ENCODE measurements at places on chromosomes 11 and 22.

DNA sequence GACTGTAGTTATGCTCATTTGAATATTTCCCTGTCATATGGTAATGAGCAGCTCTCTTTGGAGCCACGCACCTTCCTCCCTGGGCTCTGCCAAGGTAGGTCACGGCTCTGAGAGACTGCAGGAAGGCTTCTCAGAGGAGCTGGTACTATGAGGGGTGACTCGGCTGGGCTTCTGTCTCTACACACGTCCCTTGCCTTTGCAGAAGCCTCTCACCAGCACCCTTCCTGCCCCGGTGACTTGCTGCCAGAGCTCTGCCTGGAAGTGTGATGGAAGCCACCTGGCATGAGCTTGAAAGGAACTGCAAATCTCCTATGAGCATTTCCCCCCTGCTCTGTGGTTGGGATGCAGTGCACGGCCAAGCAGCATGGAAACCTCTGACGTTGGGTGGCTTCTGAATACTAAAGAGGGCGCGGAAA is 74.2 kb downstream of the KIRREL3 start:
- no peaks in the 10 kb centered on the region for H3K27me3 ChIP-seq
- no peaks in the 10 kb centered on the region for H3K36me3 ChIP-seq
- no peak overlapping the region for H3K4me3 ChIP-seq
- no peak for DNase-seq

- DNase-seq: peak; percentile 88
- no peaks in the 10 kb centered on the region for H3K27me3 ChIP-seq
- peak overlapping the region; percentile 54 for H3K4me3 ChIP-seq
- peaks cover 13% of the 10 kb centered on the region for H3K4me1 ChIP-seq
- H3K27ac ChIP-seq: no peak overlapping the region
These were observed 69.1 kb downstream of the NAT10 start for GRCh38 chr11:34174412-34175041.

- DNase-seq: no peak
- H3K36me3 ChIP-seq: peaks cover 3% of the 10 kb centered on the region
- H3K4me3 ChIP-seq: no peak overlapping the region
- H3K27me3 ChIP-seq: peaks cover 6% of the 10 kb centered on the region
- peaks cover 26% of the 10 kb centered on the region for H3K4me1 ChIP-seq
These were observed 17.5 kb downstream of the PLEKHB1 start for GRCh38 chr11:73663604-73664495.

DNA sequence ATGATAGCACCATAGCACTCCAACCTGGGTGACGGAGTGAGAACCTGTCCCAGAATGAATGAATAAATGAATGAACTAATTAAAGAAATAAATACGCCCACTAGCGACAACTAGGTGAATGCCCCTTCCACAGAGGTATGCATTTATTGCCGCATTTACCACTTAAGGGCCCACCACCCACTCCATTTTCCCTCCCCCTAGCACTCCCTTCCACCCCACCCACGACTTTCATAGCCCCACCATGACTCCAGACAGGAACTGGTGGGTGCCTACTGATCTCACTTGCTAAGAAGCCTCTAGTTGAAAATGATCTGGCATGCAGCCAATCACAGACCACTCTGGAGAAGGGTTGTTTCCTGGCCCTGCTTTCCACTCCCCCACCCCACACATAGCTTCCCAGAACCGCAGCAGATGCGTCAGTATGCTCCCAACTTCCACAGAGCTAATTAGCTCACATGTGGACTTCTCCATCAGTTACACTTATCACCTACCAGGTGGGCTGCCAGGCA is 167.6 kb downstream of the WT1 start:
- peaks cover 3% of the 10 kb centered on the region for H3K36me3 ChIP-seq
- H3K27me3 ChIP-seq: no peaks in the 10 kb centered on the region
- no peak for DNase-seq
- no peak overlapping the region for H3K27ac ChIP-seq
- no peak overlapping the region for H3K4me3 ChIP-seq

GRCh38 chr11:102423936-102424335 is 28.6 kb downstream of the TMEM123 start:
- H3K27me3 ChIP-seq: no peaks in the 10 kb centered on the region
- DNase-seq: no peak
- H3K27ac ChIP-seq: no peak overlapping the region
- peaks cover 58% of the 10 kb centered on the region for H3K4me1 ChIP-seq
- H3K36me3 ChIP-seq: peaks cover 7% of the 10 kb centered on the region

DNA sequence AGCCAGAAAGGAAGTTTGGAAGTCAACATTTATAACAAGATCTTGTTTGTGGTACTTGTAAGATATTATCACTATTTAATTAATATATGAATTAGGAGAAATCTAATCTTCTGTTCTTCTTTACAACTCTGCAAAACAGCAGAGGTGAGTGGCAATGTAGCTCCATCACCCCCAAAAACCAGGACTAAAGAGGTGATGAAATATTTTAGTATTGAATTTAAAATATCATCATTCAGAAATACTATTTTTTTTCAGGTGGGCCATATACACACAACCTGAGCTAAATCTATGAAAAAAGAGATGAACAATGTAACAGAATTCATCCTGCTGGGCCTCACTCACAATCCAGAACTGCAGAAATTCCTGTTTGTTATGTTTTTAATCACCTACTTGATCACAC is at the start of gene OR4C45:
Gene OR4C45 (plus strand): TSS at position 301 of the 400 bp plus-strand sequence.
- no peak for DNase-seq
- no peaks in the 10 kb centered on the region for H3K27me3 ChIP-seq
- H3K4me3 ChIP-seq: no peak within 1 kb of the TSS
- no peaks in the 10 kb centered on the region for H3K4me1 ChIP-seq

DNA sequence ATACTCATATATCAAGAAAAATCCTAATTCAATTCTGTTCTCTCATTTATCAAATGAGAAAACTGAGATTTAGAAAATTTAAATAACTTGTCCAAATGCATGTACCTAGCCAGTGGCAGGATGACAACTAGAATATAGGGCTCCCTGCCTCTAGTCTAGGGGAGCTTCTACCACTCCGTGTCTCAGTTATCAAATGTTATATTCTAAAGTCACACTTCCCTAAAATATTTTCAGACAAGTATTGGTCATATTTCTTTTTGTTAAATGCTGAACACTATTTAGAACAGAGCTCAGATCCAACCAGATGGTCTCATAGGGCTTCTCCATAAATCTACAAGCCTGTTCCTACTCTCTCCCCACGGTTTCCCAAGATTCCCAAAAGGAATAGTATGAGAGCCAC is 26.3 kb downstream of the KCNJ1 start:
- peaks cover 2% of the 10 kb centered on the region for H3K27me3 ChIP-seq
- H3K4me3 ChIP-seq: no peak overlapping the region
- no peaks in the 10 kb centered on the region for H3K36me3 ChIP-seq
- H3K27ac ChIP-seq: no peak overlapping the region

- H3K27ac ChIP-seq: peak overlapping the region; percentile 20
- no peak overlapping the region for H3K4me3 ChIP-seq
- H3K27me3 ChIP-seq: peaks cover 17% of the 10 kb centered on the region
- H3K36me3 ChIP-seq: no peaks in the 10 kb centered on the region
- H3K4me1 ChIP-seq: peaks cover 39% of the 10 kb centered on the region
- DNase-seq: no peak
These were observed 9.2 kb downstream of the FXYD2 start for GRCh38 chr11:117815262-117815803.

GRCh38 chr11:44725757-44726282 is 942 bp upstream of the TSPAN18 start:
- peak; percentile 28 for DNase-seq
- H3K27me3 ChIP-seq: no peaks in the 10 kb centered on the region
- H3K4me3 ChIP-seq: peak overlapping the region; percentile 86

Data from neural crest cell (in vitro differentiated cells).